Fibroblast of mammary gland (primary cell): ENCODE measurements at places on chromosomes 11 and 22.

DNA sequence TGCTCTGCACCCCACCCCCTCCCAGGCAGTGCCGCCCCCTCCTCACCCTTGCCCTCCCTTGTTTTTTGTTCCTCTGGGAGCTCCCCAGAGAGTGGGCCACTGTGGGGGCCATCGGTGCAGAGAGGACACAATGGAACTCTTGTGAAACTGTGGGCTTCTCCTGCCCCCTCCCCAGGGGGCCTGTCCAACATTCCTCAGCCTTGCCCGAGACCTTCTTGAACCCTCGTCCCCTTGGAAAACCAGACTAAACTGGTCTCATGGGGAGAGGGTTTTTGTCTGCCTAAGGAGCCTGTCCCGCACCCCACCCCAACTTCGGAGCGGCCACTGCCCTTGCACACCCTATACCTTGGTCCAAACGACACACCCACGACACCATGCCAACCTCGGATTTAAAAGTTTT, 72.2 kb downstream of the TSPAN18 start:
- no peak for DNase-seq

DNA sequence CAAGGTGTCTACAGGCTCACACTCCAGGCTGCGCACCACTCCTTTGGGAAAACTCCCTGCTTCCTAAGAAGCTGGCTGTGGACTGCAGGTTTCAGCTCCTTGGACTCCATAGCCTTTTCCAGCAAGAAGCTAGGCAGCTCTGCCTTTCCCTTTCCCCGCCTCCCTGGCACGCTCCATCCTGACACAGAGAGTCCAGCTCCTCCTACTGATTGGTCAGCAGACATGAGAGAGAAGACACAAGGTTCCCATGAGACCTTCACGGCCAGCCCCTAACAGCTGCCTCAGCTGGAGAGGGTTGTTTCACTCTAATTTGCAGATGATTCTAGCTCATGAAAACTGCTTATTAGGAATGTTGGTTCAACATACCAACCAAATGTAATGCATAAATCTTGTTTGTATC, 27.6 kb downstream of the TENM4 start:
- DNase-seq = peak; percentile 97

DNA sequence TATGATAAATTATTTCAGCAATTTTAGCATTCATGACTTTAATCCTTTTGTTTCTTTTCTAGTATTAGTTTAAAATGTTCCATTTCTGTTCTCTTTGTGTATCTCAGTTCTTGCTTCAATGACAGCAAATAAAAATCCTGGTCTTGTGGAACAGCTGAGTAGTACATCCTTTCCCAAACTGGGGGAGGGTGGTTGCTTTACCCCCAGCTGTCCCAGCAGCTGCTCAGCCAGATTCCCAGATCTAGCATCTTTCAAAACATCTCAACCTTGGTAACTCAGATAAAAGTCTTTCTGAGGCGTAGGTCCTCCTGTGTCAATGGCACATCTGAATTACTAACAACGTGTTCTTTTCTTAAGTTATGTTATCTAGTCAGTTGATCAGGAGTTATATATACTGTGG, 72.2 kb upstream of the GRK2 start:
- DNase-seq = no peak

- no peak for DNase-seq
Observed at GRCh38 chr11:83011333-83012167, 60.1 kb downstream of the RAB30 start.
